PC-3 (cell line): ENCODE measurements at places on chromosomes 11 and 22.

- DNase-seq, result peak; percentile 91
These were observed 53.3 kb upstream of the PRDM11 start for GRCh38 chr11:45092901-45093760.

DNA sequence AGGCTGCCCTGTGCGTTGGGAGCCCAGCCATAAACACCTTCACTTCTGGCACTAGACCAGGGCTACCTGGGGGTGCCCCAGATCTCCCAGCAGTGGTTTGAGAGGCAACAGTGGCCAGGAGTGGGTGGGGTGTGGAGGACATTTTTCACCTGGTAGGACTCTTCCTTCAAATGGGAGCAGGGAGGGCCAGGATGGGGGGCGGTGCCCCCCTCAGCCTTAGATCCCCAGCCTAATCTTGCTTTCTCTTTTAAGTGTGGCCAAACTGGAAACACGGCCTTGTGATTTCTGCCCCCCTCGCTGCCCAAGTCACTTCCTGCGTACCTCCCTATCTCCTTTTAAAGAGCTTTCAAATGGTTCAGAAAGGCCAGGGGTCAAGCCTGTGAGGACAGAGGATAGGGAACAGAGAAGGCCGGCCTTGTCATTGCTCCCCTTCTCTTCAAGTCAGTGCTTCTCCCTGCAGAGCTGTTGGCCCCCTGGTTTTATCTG is 800 bp downstream of the KCNJ5 start:
- DNase-seq, result no peak

GRCh38 chr11:113023228-113023627 is 62.0 kb downstream of the NCAM1 start:
- DNase-seq, result no peak

- no peak for DNase-seq
These were observed 92.3 kb upstream of the PAX6 start for GRCh38 chr11:31903225-31904074.

DNA sequence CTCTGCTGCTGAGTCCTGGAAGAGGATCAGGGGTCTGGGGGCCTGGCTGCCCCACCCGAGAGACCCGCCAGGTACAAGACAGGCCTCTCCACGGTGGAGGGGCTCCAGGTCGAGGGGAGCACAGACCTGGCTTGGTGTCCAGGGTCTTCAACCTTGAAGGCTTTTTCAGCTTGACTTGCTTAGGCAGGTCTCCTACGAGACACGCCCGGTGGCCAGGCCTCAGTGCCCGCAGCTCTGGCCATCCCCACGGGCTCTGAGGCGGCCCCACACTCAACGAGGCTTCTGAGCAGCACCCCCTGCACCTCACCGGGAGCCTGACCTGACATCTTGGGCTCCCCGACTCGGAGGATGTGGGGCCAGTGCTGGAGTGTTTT is 6.6 kb upstream of the PLXNB2 start:
- no peak for DNase-seq

GRCh38 chr22:40147388-40148176 is 30.1 kb upstream of the TNRC6B start:
- no peak for DNase-seq

- no peak for DNase-seq
These were observed 24.6 kb downstream of the STIM1 start for GRCh38 chr11:3879967-3880542.

DNA sequence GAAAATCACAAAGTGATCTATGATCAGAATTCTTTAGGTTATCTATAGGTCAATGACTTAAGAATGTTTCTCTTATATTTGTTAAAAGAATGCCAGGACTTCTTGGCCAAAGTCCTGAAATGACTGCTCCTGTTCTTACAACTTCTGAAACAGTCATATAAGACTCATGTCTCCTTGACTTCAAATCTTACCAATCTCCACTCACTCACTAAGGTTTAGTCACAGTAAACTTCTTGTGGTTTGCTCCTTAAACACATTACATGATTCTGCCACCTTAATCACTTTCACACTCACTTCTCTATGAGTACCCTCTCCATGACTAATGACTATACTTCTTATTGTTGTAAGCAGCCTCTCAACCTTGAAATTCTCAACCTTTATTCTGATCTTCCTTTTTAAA is 648.7 kb upstream of the CCDC179 start:
- peak; percentile 77 for DNase-seq

DNA sequence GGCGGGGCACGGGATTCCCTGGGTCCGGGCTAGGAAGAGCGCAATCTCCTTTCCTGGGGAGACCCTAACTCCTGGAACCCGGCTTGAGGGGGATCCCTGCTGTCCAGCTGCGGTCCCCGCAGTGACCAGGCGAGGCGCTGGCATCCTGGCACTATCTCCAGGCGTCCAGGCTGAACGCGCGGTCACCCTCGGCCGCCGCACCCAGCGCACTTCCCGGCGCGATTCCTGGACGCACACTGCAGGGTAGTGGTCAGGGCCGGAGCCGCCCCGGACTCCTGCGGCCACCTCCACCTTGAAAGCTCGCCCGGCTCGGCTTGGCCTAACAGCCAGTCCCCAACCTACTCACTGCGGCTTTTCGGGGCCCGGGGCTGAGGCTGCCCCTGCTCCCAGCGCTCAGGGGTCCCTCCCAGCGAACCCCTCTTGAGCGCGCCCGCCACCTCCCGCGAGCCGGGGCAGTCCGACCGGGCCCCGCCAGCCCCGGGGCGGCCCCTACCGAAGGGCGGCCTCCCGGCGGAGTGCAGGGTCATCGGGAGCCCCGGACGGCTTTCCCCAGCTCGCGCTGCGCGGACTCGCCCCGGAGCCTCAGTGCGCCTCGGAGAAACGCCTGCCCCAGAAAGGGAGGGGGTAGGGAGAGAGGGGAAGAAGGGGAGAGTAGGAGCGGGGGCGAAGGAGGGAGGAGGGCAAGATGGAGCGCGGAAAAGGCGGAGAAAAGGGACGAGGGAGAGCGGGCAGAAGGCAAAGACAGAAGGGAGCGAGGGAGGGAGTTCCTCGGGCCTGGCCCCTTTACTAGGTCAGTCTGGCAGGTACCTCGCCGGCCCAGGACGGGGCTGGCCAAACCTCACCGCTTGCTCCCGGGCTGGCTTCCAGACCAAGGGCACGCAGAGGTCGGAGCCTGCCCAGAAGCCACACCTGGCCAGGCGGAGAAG is 1.0 kb downstream of the POU2AF3 start:
- DNase-seq, result peak; percentile 43
